ENCODE measurements at places on chromosomes 3 and 15. TPM values are rescaled to one million over a fixed set of nuclear protein-coding genes. Genes with fewer than 3 reads are reported as not detected.

The MYRIP gene
- not detected for total RNA-seq

The HRG gene
- total RNA-seq: not detected

The LRRIQ4 gene
- total RNA-seq: not detected

The FAM81A gene
- 0.33 TPM for total RNA-seq

The PGBD4 gene
- total RNA-seq: 2.2 TPM

The ZBED2 gene
- total RNA-seq: not detected

The PLEKHO2 gene
- 56.1 TPM for total RNA-seq

The LRRC31 gene
- not detected for total RNA-seq

The TTLL13 gene
- total RNA-seq: not detected

The ISY1 gene
- total RNA-seq: 36.9 TPM

The IL16 gene
- 6.1 TPM for total RNA-seq

The ACTR8 gene
- total RNA-seq: 60.4 TPM

The CASR gene
- not detected for total RNA-seq

All from smooth muscle cell of trachea (primary cell).